AG10803 (cell line): ENCODE measurements at places on chromosomes 1 and 21.

- DNase-seq = peak; percentile 49
These were observed 890.6 kb downstream of the KCNT2 start for GRCh38 chr1:195717651-195718050.

DNA sequence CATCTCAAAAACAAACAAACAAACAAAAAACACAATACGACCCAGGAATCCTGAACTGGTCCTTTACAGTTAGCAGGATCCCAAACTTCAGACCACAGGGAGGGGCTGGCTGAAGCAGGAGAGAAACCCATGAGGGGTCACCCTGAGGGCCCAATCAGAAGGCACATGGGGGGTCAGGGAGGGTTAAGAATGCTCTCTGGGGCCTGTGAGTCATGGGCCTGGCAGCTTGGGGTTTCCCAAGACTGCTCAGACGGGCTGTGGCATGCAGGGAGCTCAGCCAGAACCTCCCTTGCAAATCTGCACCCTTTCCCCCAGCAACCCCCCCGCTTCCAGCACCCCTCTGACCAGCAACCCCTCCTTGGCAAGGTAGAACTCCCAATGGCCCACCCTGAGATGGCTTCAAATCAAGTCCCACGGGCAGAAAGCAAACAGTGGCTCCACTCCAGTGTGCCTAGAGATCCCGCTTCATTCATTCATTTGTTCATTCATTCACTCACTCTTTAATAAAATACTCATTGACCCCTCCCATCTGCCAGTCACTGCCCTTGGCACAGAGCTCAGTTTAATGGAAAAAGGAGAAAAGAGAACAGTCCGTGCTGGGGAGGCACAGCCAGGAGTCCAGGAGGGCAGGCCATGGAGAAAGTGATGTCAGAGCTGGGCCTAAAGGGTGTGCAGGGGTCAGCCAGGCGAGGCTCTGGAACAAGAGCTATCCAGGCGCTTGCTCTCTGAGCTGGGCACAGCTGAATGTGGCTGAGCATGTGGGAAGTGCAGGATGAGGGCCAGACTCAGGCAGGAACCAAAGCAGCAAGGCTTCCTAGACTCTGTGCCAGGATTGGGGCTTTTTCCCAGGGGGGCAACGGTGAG lies 8.2 kb downstream of the UQCRHL start:
- peak; percentile 98 for DNase-seq

GRCh38 chr1:22641906-22642636 lies 1.4 kb upstream of the C1QC start:
- peak; percentile 30 for DNase-seq

GRCh38 chr1:159849626-159850366 lies 12.7 kb downstream of the VSIG8 start:
- DNase-seq = no peak

DNA sequence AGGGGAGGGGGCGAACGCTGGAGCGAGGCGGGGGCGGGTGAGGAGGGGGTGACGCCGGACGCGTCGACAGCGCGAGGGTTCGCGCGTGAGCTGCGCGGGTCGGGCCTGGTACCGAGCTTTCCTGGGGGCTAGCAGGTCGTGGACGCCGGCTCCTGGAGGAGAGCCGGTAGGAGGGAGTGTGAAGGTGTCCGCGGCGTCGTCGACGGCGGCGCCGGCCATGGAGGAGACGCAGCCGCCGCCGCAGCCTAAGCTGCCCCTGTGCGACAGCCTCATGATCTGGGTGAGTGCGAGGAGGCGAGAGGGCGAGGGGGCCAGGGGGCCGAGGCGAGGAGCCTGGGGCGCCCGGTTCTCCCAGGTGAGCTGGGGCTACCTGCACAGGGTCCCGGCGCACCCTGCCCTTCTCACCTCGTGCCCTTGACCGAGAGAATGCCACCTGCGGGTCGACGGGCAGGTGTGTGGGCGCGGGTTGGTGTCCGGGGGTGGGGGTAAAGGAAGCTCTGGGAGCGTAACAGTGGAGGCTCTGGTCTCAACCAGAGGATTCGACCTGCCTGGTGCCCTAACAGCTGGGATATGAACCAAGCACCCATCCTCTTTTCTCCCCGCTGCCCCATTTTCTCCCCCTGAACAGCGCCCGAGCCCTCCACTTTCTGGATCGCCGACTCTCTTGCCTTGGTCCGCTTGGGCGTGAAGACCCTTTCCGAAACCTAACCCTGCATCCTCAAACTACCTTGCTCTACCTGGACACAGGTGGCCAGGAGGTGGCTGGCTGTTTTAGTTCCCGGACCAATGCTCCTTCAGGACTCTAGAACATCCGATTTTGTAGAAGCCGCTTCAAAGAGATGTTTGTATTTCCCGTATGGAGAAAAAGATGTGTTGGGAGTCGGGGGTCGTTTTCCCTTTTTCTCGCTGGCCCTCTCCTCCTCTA lies at the start of gene HOOK1:
TSS of gene HOOK1 (plus strand) at position 49 of the 925 bp plus-strand sequence. CDS start at position 218, 169 bp downstream.
- no peak for DNase-seq

GRCh38 chr1:94084085-94084484 lies 36.9 kb downstream of the ABCA4 start:
- no peak for DNase-seq
